SK-N-SH treated with all-trans-retinoic acid at 6 μM for 48 hours (cell line): ENCODE measurements at places on chromosomes 5 and 9.

DNA sequence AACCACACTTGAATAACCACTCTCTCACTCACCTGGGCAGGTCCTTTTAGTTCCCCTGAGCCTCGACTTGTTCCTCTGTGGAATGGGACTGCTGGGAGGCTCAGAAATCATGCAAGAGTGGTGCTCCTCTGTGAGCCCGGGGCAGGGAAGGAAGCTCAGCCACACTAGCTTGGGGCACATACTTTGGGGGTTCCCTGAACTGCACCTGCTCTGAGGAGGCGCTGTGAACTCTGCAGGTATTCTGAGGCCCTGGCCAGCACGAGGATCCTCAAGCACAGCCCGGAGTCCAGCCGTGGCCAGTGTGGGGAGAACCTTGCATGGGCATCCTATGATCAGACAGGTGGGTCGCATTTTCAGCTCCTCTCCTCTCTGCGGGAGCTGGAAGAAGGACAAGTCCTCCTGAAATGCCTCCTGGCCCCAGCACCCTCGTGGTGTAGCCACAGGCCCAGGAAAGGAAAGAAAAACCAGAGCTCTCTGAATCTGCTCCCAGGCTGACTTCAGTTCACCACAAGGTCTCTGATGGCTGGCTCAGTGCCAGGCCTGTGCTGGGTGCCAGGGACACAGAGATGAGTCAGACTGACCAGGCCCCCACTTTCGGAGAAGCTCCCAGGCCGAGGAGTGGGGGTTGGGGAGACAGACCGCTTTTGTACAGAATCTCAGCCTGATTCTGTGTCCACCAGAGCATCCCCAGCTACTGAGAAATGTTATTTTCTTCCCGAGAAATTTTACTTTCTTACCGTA is 11.9 kb downstream of the GLIPR2 start:
- ATAC-seq = peak; percentile 89

DNA sequence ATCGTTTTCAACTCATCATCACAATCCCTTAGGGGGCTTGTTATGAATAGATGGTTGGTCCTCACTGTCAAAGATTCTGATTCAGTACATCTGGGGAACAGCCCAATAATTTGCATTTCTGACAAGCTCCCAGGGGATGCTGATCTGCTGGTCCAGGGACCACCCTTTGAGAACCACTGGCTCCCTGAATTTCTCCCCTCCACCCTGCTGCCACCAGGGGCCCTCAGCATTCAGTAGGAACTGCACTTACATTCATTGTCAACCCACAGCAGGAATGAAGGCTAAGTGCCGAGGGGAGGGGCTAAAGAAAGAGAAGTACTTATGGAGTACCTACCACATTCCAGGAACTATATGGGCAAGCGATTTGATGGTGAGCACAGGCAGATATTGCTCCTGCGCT is 85.9 kb downstream of the BOD1 start:
- no peak for ATAC-seq

- no peak for ATAC-seq
These were observed 194.0 kb upstream of the DMRT1 start for GRCh38 chr9:647522-647921.

DNA sequence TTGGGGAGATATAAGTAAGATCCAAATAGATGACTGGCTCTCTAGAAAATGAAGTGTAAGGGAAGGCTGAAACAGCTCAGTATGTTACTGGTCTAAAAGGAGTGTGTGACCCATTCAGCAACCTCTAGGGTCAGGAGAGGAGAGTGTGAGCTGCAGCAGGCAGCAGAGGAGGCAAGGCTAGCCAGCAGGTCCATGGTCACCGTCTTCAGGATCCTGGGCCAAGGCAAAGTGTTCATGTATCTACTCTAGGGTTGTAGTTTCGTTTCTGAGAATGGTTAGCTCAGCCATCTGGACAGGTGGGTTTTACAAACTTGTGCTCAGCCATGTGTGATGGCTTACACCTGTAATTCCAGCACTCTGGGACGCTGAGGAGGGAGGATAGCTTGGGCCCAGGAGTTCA is 13.7 kb downstream of the MYO10 start:
- ATAC-seq = no peak

GRCh38 chr5:168947212-168947868 is 353.6 kb downstream of the SLIT3 start:
- peak; percentile 84 for ATAC-seq

GRCh38 chr5:3597167-3598007 is 1.8 kb downstream of the IRX1 start:
- no peak for ATAC-seq

- no peak for ATAC-seq
These were observed 4.8 kb downstream of the ATP6V1G1 start for GRCh38 chr9:114592356-114592755.

- peak; percentile 86 for ATAC-seq
These were observed 30.0 kb downstream of the S1PR3 start for GRCh38 chr9:89021154-89021803.

DNA sequence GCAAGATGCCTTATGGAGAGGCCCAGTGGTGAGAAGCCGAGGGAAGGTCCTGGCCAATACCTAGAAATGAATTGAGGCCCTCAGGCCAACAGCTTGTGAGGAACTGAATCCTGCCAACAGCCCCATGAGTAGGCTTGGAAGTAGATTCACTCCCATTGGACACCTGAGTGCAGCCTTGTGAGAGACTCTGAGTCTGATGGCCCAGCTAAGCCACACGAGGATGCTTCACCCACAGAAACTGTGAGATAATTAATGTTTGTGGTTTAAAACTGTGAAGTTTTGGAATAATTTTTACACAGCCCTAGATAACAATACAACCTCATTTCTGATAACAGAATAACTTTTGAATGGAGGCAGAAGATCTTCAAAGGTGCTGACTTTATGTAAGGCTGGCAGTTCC is 65.9 kb upstream of the DAP start:
- ATAC-seq = no peak

DNA sequence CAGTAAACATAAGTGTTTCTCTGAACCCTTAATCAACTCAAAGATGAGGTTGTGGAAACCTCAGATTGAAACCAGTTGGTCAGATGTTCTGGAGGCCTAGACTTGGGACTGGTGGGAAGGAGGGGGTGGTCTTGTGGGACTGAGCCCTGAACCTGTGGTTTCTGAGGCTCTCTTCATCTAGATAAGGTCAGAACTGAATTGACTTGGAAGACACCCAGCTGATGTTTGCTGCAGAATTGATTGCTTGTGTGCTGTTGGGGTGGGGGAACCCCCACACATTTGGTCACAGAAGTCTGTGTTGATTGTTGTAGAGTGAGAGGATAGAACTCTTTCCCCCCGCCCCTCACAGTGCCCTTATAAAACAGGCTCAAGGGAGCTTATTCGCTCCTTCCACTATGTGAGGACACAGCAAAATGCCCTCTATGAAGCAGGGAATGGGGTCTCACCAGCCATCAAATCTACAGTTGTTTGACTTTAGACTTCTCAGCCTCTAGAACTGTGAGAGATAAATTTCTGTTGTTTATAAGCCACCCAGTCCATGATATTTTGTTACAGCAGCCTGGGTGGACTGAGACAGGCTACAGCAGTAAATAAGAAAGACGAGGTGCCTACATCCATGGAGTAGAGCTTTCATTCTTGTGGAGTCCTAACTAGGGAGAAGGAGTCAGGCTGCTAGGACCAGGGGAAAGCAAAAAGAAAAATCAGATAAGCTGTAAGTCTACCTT is 25.7 kb upstream of the UGCG start:
- no peak for ATAC-seq

- ATAC-seq = no peak
These were observed 25.6 kb upstream of the TDRD7 start for GRCh38 chr9:97386265-97386633.

DNA sequence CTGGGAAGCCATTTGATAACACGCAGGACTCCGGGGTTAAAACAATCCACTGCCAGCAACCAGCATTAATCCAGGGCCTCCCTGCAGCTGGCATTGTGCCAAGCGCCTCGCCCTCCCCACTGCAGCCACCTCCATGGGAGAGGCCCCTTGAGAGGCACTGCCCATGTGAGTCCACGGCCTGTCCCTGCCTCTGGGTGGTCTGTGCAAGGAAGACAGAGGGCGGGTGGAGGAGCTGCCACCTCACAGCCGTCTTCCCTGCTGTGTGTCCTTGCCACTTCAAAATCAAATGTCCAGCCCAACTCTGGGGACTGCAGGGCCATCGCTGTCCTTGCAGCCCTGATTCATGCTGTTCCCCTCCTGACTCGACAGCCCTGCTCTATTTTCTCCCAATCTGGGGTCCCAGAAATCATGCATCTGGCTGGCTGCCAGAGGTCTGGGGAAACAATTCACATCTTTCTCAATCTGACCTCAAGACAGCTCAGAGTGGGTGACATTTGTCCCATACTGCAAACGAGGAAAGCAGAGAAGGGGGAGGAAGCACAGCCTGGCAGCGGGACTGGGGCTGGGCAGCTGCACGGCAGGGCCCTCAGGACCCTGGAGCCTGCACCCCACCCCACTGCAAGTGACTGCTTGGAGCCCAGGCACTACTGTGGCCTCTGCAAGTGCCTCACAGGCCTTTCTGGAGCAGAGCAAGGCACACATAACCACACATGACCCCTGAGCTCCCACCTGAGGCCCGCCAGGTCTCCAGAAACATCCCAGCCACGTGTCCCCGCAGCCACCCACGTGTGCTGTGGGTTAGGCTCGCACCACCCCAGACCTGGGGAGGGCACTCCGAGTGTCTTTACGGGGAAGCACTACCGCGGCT is 15.7 kb downstream of the BRD3OS start:
- ATAC-seq = peak; percentile 30; the same call in 1 of the 3 replicates

DNA sequence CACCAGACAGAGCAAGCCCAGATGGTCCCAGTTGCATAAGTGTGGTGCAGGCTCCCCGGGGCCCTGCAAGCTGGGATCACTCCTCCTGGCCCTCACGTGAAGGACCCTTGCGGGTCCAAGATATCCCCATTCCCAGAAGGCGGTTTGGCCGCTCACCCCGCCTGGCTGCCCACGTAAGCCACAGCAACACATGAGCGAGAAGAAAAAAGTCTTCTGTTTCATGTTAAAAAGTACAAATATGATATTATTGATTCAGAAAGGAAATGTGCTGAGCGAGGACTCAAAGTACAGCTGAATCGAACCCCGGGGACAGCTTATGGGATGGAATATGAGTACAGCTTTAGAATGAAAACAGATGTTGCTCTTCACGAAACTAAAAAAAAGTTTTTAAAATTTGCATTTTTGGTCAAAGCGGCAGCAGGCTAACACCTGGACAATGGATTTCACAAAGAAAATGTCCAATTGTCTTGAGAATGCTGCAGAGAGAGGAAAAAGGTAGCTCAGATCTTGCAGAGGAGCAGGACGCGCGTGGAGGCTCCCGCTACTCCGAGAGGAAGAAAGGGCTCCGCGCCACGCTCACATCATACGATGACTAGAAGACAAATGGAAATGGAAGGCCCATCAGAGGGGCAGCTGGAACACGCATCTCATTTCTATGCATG is 427.6 kb downstream of the IRX1 start:
- ATAC-seq = no peak

DNA sequence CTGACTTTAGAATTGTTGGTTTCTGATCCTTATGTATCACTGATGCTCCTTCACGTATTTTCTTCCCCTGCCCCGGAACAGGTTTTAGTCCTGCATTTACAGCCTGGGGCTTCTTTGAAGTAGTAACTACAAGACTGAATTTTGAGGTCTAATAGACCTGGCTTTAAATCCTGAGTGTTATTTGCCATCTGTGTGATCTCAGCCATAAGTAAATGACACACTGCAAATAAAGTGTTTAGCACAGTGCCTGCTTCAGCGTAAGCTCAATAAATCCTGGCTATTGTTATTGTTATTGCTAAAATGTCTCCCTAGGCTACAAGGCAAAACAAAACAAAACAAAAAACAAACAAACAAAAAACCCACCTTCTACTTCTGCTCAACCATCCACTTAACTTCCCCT is 15.6 kb upstream of the LHX6 start:
- no peak for ATAC-seq

GRCh38 chr5:141182248-141182647 is at the start of gene PCDHB16:
Gene PCDHB16, plus strand, starts transcription at chr5:141182387. Its CDS starts 173 bp downstream, at chr5:141182560.
- peak; percentile 80 for ATAC-seq

DNA sequence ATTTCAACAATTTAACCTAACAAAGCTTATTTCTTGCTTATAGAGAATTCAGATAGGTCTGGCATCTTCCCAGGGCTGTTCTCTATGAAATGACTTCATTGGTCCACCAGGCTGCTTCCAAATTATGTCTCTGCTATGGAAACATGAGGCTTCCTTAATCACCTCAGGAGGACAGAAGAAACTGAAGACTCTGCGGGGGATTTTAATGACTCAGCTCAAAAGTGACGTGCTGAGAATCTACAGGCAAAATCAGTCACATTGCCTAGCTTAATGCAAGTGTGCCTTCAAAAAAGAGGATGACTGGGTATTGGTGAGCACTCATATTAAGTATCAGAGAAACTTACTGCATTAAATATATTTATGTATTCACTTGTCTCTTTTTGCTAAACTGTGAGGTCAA is 315.5 kb upstream of the RGMB start:
- ATAC-seq = peak; percentile 64

GRCh38 chr9:7841831-7842230 is 42.3 kb upstream of the DMAC1 start:
- no peak for ATAC-seq

GRCh38 chr9:89730715-89731114 is 125.9 kb downstream of the GADD45G start:
- no peak for ATAC-seq

DNA sequence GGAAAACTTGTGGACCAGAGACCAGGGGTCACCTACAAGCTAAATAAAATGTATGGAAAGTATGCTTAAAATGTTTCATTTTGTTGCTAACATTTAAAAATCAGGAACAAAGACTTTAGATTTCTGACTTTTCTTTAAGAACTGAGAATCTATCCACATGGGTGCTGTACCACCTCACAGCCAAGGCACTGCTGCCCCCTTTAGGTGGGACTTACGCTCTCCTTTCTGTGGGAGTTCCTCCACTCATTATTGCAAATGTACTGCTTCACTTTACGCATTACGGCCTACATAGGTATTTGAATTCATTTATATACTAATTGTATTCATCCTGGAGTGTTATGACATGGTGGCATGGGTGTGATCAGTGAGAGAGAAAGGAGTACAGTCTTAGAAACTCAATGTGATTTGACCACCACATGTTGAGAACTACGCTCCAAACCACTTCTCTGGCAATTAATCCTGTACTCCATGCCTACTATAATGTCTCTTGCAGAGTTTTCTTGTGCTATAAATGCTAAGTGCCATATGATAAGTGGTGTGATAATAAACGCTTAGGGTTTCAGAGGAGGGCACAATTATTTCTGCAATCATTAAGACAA is 24.7 kb upstream of the CETN3 start:
- peak; percentile 99 for ATAC-seq

DNA sequence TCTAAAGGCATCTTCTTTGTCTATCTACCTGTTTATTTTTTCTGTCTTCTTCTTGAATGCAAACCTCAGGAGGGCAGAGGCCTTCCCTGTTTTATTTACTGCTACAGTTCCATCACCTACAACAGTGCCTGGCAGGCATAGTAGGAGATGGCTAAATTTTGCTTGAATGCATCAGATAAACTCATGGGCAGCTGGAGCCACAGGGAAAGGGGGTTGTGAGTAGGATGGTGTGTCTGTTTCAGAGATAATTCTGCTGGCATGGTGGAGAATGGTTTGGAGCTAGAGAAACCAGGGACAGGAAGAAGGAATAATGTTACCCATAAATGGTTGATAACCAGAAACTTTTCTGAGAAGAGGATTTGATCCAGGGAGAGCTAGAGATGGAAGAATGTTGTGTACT is 189.8 kb upstream of the BRINP1 start:
- no peak for ATAC-seq
